ENCODE measurements at places on chromosomes 5 and 9.

DNA sequence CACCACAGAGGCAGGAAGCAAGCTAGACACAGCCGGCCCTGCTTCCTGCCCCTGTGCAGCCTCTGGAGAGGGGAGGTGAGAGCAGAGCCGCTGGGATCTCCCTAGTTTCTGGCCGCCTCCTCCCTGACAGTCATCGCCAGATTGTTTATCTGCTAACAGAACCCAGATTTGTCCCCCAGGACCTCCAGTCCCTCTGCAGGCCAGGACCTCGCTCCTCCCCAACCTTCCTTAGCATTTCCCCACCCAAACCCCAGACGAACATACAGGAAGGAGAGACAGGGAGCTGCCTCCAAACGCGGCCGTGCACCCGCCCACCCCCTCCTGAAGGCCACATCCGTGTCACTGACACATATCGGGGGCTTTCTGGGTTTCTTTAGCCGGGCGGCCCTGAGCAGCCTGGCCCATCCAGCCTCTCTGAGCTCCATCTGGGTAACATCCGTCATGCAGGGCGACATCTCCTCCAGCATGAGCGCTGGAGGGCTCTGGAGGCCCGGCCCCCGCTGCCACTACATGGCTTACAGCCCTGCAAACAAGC lies 47.5 kb downstream of the DBH start:
- no peak for DNase-seq

DNA sequence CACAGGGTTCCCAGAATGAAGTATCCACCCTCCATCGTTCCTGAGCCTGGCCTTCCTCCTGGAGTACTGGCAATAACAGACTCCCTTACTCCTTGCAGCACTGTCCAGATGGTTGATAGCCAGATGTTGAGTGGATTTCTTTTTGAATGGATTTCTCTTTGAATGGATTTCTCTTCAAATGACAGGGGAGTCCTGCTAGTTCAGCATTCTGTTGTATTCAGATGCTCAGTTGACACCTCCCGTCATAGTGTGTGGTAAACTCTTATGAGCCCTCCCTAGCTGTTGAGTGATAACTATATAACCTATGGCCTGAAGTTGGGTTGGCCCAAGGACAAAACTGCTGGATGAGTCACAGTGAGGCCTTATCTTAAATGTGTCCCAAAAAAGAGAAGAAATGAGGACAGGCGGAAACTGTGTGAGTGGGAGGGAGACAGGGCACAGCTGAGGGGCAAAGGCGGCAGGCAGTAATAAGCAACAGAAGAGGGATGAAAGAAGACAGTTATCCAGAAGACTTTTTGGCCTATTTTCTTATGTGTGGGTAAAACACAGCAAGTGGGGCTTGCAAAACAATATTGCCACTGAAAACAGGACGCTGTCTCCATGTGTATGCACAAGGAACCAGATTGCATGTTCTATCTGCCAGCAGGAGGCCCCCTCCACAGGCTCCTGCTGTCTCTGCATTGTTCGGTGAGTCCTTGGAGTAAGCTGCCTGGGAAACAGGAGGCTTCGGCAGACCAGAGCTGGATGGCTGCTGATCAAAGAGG lies 209.5 kb upstream of the S1PR3 start:
- no peak for DNase-seq

GRCh38 chr9:109812818-109813281 lies 32.9 kb downstream of the PALM2AKAP2 start:
- DNase-seq, result no peak

DNA sequence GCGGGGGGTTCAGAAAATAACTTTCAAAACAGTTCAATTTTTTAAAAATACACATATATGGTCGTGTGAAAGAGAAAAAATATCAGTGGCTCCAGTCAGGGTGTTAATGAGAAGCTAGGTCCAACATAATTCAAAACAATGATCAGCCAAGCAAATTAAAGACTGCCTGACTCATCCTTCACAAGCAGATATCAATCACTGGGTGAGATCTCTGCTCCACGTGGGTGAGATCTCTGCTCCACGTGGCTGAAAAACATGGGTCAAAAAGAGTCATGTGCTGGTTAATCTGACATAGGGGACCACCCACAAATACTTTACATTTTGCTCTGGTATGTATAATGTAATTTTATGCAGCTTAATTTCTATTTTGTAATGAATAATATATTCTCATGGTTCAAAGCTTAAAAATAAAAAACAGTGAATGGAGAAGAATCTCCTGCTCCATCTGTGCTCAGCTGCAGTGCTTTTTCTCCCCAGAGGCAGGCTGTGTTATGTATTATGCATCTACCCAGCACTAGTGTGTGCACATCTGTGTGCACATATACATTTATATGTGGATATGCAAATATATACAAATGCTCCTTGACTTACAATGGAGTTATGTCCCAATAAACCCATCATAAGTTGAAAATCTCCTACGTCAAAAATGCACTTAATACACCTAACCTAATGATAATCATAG lies 93.1 kb upstream of the S1PR3 start:
- no peak for DNase-seq

DNA sequence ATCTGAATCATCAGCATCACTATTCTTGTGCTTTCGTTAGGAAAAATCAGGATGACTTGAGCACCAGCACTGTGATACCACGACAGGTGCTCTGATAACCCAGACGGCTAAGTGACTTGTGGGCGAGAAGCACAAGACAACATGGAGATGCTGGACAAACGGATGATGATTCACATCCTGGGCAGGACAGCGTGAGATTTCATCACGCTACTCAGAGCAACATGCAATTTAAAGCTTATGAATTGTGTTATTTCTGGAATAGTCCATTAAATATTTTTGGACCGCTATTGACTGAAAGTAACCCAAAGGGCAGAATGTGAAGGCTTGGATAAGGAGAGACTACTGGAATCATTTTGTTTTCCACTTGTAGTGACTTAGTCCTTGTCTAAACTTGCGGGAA lies 114.8 kb upstream of the DAPK1 start:
- no peak for DNase-seq

DNA sequence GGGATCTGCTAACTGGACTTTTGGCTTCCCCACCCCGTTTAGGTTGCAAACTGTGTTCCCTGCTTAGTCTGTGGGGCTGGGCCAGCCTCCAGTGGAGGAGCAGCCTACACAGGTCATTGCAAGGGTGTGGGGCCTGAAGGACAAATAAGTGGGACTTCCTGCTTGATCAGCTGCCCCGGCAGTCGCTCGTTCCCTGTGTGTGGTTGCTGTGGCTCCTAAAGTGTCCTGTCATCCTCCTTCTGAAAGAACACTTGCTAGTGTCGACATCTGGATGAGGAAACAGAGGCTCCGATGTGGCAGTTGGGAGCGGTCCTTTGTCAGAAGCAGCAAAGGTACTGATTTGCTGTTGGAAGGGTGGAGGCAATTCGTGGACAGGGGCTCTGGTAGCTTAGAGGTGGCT lies 88.9 kb upstream of the TBCA start:
- no peak for DNase-seq

DNA sequence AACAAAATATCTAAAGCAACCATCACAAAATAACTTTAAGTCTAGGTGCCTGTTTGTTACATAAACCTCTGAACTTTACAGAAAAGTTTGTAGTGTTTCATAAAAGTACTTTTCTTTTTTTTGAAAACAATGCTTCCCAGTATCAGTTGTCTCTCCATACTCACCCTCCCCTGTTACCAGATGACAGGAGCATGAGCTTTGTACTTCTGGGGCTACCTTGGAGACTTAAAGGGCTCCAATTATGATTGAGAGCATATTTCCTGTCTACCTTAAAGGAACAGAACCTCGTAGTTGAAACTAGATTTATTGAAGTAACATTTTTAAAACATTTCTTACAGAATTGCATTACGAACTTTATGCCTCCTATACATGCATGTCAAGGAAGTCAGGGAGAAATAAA lies 55.4 kb upstream of the PPP1R2B start:
- DNase-seq, result no peak

GRCh38 chr5:61280205-61280604 lies 51.9 kb upstream of the ZSWIM6 start:
- peak; percentile 67 for DNase-seq

DNA sequence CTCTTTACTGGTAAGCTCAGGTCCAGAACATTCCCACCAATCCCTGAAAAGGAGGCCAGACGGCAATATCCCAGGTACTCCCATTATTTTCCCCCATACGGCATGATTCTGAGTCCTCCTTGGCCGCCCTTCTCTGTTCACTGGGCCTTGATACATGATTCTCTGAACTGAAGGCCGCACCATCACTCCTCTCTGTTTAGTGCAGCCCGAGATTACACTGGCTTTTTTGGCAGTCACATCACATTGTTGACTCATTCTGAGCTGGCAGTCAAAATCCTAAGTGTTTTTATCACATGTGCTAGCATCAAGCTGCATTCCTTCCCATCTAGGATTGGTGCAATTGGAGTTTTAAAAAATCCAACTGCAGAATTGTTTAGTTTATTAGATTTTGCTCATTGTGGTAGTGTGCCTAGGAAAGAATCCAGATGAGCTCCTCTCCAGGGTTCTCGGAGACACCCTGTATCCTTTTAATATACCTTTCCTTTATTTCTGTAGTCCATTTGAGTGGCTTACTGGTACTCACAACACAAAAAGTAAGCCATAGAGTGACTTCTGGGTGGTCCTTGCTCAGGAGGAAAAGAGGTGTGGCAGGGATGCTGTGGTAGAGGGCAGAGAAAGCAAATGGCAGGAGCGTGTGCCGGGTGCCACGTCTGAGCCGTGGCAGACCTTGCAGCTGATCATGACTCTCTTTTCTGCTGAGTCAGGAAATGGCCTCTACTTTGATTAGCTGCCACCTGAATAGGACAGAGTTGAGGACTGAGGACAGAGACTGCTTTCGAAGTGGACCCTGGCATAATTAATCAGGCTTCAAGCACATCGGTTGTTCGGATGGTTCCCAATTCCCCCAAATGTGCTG lies 121.1 kb upstream of the IL12B start:
- DNase-seq, result no peak

DNA sequence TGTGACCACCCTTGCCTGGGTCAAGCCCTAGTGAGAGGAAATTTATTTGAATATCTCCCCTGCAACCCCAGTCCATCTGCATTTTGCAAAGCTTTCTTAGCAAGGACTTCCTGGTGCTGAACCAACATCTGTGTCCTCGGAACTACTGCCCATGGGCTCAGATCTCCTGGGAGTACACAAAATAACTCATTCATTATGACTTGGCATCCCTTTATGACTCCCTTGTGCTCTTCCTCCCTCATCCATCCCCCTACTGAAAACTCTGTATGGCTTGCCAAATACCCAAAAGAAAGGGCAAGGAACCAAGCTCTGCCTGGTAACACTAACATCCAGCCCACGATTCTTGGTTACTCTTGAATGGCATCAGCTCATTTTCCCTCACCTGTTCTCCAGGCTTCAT lies 368.5 kb downstream of the NTRK2 start:
- no peak for DNase-seq

- no peak for DNase-seq
Observed at GRCh38 chr5:159181152-159181551, 28.2 kb downstream of the RNF145 start.

DNA sequence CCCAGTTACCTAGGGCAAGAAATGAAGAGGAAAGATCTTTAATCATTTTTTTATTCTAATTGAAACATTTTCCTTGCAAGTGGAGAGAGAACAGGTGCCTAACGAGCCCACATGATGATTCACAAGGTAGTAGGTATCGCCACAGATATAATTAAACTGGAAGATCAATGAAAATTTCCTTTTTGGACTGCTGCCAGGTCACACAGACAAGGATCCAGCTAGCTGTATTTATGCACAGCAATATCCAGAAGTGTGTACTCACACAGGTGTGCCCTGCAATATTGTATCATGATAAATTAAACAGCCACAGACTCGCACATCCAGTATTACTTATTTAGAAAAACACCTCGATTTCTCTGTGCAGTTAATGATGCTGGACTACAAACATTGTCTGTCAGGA lies 294.0 kb upstream of the SMARCA2 start:
- no peak for DNase-seq

GRCh38 chr5:178640331-178641045 lies 13.6 kb upstream of the CLK4 start:
- DNase-seq, result no peak

GRCh38 chr5:82376307-82376706 lies 98.2 kb upstream of the RPS23 start:
- DNase-seq, result no peak

GRCh38 chr5:442335-443238 lies at the start of gene EXOC3:
EXOC3 (plus strand) TSS chr5:443176; CDS start chr5:446206, 3,030 bp downstream.
- DNase-seq, result peak; percentile 15

- no peak for DNase-seq
Observed at GRCh38 chr5:134964359-134965270, 3.1 kb upstream of the CATSPER3 start.

- no peak for DNase-seq
Observed at GRCh38 chr9:133635533-133636531, at the start of gene DBH. DBH (plus strand) TSS chr9:133636363; CDS start chr9:133636372, 9 bp downstream.

GRCh38 chr5:158166424-158166823 lies 307.5 kb upstream of the CLINT1 start:
- no peak for DNase-seq

DNA sequence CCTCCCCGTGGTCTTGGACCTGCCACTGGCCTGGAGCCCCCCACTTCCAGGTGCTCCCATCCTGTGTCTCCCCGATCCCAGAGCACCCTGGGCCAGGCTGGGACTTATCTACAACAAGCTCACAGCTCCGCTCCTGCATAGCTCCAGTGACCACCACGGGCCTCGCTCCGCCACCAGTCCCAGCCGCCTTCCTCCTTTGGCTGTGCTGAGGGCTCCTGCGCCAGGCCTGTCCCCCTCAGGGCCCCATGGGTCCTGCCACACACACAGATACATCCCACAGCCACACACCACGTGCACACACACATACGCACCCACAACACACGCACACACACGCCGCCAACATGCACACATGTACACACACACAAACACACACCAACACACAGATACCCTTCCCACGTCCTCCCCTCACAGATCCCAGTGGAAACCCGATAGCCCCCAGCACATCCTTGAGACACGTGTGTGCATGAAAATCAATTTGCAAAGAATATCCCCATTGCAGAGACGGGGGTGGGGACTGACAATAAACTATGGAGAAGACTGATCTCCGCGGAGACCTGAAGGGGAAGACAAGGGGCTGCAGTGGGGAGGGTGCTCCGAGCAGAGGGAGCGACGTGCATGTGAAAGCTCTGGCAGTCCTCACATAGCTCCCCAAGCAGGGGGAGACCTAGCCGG lies 18.5 kb upstream of the LAMC3 start:
- no peak for DNase-seq

GRCh38 chr9:73357607-73358006 lies 205.9 kb downstream of the ANXA1 start:
- DNase-seq, result no peak

- no peak for DNase-seq
Observed at GRCh38 chr5:14497311-14497710, 84.3 kb upstream of the OTULINL start.

Measured in NCI-H1048 (cell line).